ENCODE measurements at places on chromosomes 7 and 10. TPM values are rescaled to one million over a fixed set of nuclear protein-coding genes. Genes with fewer than 3 reads are reported as not detected.

LRRC17 gene
- total RNA-seq, result 0.42 TPM

ANK3 gene
- total RNA-seq, result 32.9 TPM

TBX20 gene
- 3.4 TPM for total RNA-seq

GIMAP1 gene
- total RNA-seq, result not detected

VWDE gene
- 21.3 TPM for total RNA-seq

CYP2E1 gene
- 1.7 TPM for total RNA-seq
